ENCODE measurements at places on chromosomes 5 and 9. TPM values are rescaled to one million over a fixed set of nuclear protein-coding genes. Genes with fewer than 3 reads are reported as not detected.

Gene GPR151
- total RNA-seq, result not detected

Gene CLIC3
- total RNA-seq, result 0.29 TPM

Gene SAPCD2
- total RNA-seq, result 29.8 TPM

Gene ANKRD34B
- 0.72 TPM for total RNA-seq

Gene CD72
- 3.3 TPM for total RNA-seq

Gene KIAA0825
- 1.8 TPM for total RNA-seq

Gene TNC
- 0.63 TPM for total RNA-seq

Gene TNFSF8
- not detected for total RNA-seq

Gene C8G
- total RNA-seq, result 0.96 TPM

Gene INSYN2B
- total RNA-seq, result not detected

Data from H9 (cell line).